ENCODE measurements at places on chromosomes 2 and 18. TPM values are rescaled to one million over a fixed set of nuclear protein-coding genes. Genes with fewer than 3 reads are reported as not detected.

LAMA3 gene
- total RNA-seq = 0.07 TPM

CROCC2 gene
- not detected for total RNA-seq

TMEM163 gene
- total RNA-seq = 0.16 TPM

DCC gene
- not detected for total RNA-seq

CCL20 gene
- total RNA-seq = 3.4 TPM

TRAPPC12 gene
- total RNA-seq = 53.9 TPM
